Naive thymus-derived CD8-positive, alpha-beta T cell (primary cell): ENCODE measurements at places on chromosomes 12 and 14. TPM values are rescaled to one million over a fixed set of nuclear protein-coding genes. Genes with fewer than 3 reads are reported as not detected.

Gene C14orf132
- 4.3 TPM for total RNA-seq

Gene SMIM41
- total RNA-seq = not detected

Gene ASIC1
- 11.7 TPM for total RNA-seq

Gene TAS2R9
- total RNA-seq = not detected

Gene FANCM
- total RNA-seq = 9.3 TPM

Gene CD163
- 3.9 TPM for total RNA-seq

Gene ZFYVE1
- 20.5 TPM for total RNA-seq

Gene ETNK1
- 60.8 TPM for total RNA-seq

DNA sequence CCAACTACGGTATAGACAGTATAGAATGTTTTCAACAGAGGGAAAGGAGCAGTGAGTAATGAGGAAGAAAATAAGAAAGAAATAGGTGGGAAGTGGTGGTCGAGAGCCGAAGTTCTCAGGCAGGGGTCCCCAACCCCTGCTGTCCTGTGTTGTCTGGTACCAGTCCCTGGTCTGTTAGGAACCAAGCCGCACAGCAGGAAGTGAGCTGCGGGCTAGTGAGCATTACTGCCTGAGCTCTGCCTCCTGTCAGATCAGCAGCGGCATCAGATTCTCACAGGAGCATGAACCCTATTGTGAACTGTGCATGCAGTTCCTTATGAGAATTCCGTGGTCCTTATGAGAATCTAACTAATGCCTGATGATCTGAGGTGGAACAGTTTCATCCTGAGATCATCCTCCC lies 107.3 kb upstream of the PTPRR start:
- H3K27me3 ChIP-seq = no peaks in the 10 kb centered on the region
- DNase-seq = no peak
- no peak overlapping the region for H3K4me3 ChIP-seq
- H3K4me1 ChIP-seq = no peaks in the 10 kb centered on the region
- no peak overlapping the region for H3K27ac ChIP-seq

- H3K36me3 ChIP-seq = no peaks in the 10 kb centered on the region
- H3K27ac ChIP-seq = no peak overlapping the region
- H3K4me3 ChIP-seq = no peak overlapping the region
- no peak for DNase-seq
- no peaks in the 10 kb centered on the region for H3K4me1 ChIP-seq
- H3K27me3 ChIP-seq = no peaks in the 10 kb centered on the region
Measured at GRCh38 chr12:29612912-29613311, 115.4 kb upstream of the OVCH1 start.

DNA sequence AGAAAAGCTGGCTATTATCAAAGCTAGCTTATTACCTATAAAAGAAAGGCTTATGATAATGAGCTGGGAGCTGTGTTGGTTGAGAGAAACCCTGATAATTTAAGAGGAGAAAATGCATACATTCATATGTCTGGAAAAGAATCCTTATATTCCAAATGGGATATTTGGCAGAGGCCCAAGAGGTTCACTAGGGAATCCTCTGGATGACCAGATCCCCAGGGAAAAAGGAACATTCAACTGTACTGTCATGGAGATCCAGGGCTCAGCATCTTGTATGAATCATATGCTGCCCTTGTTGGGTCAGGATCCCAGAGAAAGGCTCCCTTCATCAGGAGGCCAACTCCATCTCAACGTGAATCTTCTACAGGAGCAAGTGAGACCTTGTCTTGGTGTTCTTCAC lies 16.6 kb upstream of the FBXO34 start:
- H3K4me1 ChIP-seq = no peaks in the 10 kb centered on the region
- peaks cover 6% of the 10 kb centered on the region for H3K27me3 ChIP-seq
- DNase-seq = no peak
- no peaks in the 10 kb centered on the region for H3K36me3 ChIP-seq

- no peak overlapping the region for H3K27ac ChIP-seq
- no peak overlapping the region for H3K4me3 ChIP-seq
- no peak for DNase-seq
- H3K27me3 ChIP-seq = peaks cover 7% of the 10 kb centered on the region
- H3K36me3 ChIP-seq = no peaks in the 10 kb centered on the region
Measured at GRCh38 chr14:104936361-104937155, 11.9 kb downstream of the PLD4 start.

- DNase-seq = no peak
- H3K4me3 ChIP-seq = no peak overlapping the region
- H3K27me3 ChIP-seq = no peaks in the 10 kb centered on the region
- H3K4me1 ChIP-seq = no peaks in the 10 kb centered on the region
- H3K36me3 ChIP-seq = no peaks in the 10 kb centered on the region
Measured at GRCh38 chr14:86946446-86946845, 1046.5 kb downstream of the GALC start.

DNA sequence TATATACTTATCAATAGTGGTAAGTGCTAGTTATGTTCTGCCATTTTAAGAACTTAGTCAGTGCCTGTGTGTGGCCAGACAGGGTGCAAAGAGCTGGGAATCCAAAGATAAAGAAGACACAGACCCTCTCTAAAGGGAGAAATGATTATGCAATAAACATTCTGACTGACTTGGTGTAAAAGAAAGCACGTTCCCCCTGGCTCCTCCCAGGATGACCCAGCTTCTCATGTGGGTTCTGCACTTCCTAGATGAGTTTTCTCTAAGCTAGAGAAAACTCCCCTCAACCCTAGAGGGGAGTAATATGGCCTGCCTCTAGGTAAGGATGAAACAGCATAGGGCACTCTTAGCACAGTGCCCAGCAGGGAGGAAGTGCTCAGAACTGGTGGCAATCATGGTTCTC lies 231.2 kb downstream of the VRK1 start:
- H3K27ac ChIP-seq = no peak overlapping the region
- no peak overlapping the region for H3K4me3 ChIP-seq
- H3K4me1 ChIP-seq = peaks cover 13% of the 10 kb centered on the region

DNA sequence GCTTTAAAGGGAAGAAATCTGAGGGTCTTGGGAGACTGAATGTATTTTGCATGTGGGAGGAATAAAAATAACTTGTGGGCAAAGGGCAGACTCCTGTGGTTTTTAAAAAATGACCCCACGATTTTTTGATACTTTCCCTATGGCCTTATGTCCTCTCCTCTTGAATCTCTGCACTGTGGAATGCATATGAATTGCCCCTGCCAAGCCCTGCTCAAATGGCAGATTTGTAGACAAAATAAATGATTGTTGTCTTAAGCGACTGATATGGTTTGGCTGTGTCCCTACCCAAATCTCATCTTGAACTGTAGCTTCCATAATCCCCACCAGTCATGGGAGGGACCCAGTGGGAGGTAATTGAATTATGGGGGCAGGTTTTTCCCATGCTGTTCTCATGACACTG lies 223.8 kb downstream of the DACT1 start:
- no peak for DNase-seq
- no peaks in the 10 kb centered on the region for H3K36me3 ChIP-seq
- H3K27ac ChIP-seq = no peak overlapping the region
- no peaks in the 10 kb centered on the region for H3K4me1 ChIP-seq

GRCh38 chr14:63045234-63045611 lies at the start of gene KCNH5:
TSS of gene KCNH5 (minus strand) at chr14:63045458. CDS start at chr14:63045186, 272 bp downstream.
- H3K36me3 ChIP-seq = no peaks in the 10 kb centered on the region
- peak within 1 kb of the TSS; percentile 36 for H3K4me3 ChIP-seq
- no peak for DNase-seq
- no peaks in the 10 kb centered on the region for H3K4me1 ChIP-seq
- no peak within 1 kb of the TSS for H3K27ac ChIP-seq

- H3K27ac ChIP-seq = no peak overlapping the region
- H3K27me3 ChIP-seq = peaks cover 2% of the 10 kb centered on the region
- H3K4me1 ChIP-seq = peaks cover 2% of the 10 kb centered on the region
Measured at GRCh38 chr12:109718390-109718789, 4.8 kb downstream of the FAM222A start.

- DNase-seq = no peak
- peaks cover 22% of the 10 kb centered on the region for H3K27me3 ChIP-seq
- peaks cover 2% of the 10 kb centered on the region for H3K36me3 ChIP-seq
- H3K4me1 ChIP-seq = no peaks in the 10 kb centered on the region
- H3K4me3 ChIP-seq = no peak overlapping the region
- H3K27ac ChIP-seq = no peak overlapping the region
Measured at GRCh38 chr14:101495827-101496775, 65.2 kb upstream of the DIO3 start.

GRCh38 chr12:91620992-91621391 lies 438.4 kb upstream of the DCN start:
- H3K27ac ChIP-seq = no peak overlapping the region
- H3K27me3 ChIP-seq = no peaks in the 10 kb centered on the region
- H3K4me3 ChIP-seq = no peak overlapping the region
- no peaks in the 10 kb centered on the region for H3K4me1 ChIP-seq

- no peaks in the 10 kb centered on the region for H3K36me3 ChIP-seq
- no peak for DNase-seq
Measured at GRCh38 chr14:103517721-103518421, 4.8 kb downstream of the CKB start.

- no peaks in the 10 kb centered on the region for H3K36me3 ChIP-seq
- no peaks in the 10 kb centered on the region for H3K27me3 ChIP-seq
- no peak overlapping the region for H3K27ac ChIP-seq
- no peak for DNase-seq
- H3K4me1 ChIP-seq = peaks cover 39% of the 10 kb centered on the region
Measured at GRCh38 chr12:4135919-4136605, 137.5 kb upstream of the CCND2 start.

- peaks cover 8% of the 10 kb centered on the region for H3K27me3 ChIP-seq
- H3K4me1 ChIP-seq = no peaks in the 10 kb centered on the region
- H3K4me3 ChIP-seq = no peak overlapping the region
- no peak for DNase-seq
- H3K36me3 ChIP-seq = no peaks in the 10 kb centered on the region
Measured at GRCh38 chr14:64815257-64815656, 64.5 kb downstream of the SPTB start.

DNA sequence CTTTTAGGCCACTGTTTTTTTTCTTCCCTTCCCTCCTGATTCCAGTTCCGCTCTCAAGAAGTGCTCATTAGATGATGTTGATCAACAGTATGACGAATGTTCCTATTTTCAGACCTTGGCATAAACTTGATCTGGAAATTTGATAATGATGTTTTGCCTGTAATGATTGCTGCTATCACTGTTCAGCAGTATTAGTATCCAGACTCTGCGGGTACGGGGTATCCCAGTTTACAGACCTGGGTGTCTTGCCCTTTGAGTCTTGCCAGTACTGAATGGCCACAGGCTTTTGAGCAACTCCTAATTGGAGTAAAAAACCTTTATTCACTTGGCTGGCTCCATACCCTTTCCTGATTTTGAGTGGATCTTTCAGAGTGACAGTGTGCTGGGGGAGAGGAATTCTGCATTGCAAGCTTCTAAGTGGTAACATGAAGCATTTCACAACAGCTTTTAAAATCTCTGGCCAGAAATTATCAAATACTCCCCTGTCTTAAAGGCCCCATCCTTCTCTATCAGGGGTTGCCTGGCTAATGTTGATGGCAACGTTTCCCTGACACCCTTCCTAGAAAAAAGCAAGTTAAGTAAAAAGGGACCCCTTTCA lies 5.9 kb upstream of the ASB8 start:
- H3K27me3 ChIP-seq = peaks cover 11% of the 10 kb centered on the region
- H3K27ac ChIP-seq = no peak overlapping the region
- peaks cover 21% of the 10 kb centered on the region for H3K4me1 ChIP-seq
- H3K4me3 ChIP-seq = no peak overlapping the region
- no peaks in the 10 kb centered on the region for H3K36me3 ChIP-seq

DNA sequence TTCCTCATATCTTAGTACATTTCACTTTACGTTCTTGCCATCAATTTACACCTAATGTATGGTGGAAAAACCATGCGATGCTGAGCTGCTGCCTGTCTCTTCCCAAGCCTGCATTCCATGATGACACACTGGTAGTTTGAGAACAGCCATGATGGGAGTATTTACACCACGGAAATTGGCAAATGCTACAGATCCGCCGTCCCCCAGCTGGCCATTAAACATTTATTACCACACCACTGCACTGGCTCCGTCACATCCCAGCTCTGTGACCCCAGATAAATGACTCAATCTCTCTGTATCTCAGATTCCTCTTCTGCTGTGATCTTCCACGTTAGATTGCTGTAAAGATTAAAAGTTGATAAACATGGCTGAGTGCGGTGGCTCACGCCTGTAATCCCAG lies 13.9 kb downstream of the ESRRB start:
- H3K4me3 ChIP-seq = no peak overlapping the region
- H3K4me1 ChIP-seq = no peaks in the 10 kb centered on the region
- H3K27me3 ChIP-seq = peaks cover 48% of the 10 kb centered on the region
- no peak overlapping the region for H3K27ac ChIP-seq
- no peaks in the 10 kb centered on the region for H3K36me3 ChIP-seq

GRCh38 chr12:40515041-40515816 lies 177.0 kb upstream of the CNTN1 start:
- no peaks in the 10 kb centered on the region for H3K36me3 ChIP-seq
- no peaks in the 10 kb centered on the region for H3K4me1 ChIP-seq
- H3K27me3 ChIP-seq = no peaks in the 10 kb centered on the region
- no peak for DNase-seq

- DNase-seq = no peak
- no peaks in the 10 kb centered on the region for H3K27me3 ChIP-seq
- H3K27ac ChIP-seq = no peak overlapping the region
- H3K36me3 ChIP-seq = peaks cover 14% of the 10 kb centered on the region
- no peak overlapping the region for H3K4me3 ChIP-seq
- peaks cover 11% of the 10 kb centered on the region for H3K4me1 ChIP-seq
Measured at GRCh38 chr12:110717037-110717436, 25.7 kb downstream of the PPP1CC start.

DNA sequence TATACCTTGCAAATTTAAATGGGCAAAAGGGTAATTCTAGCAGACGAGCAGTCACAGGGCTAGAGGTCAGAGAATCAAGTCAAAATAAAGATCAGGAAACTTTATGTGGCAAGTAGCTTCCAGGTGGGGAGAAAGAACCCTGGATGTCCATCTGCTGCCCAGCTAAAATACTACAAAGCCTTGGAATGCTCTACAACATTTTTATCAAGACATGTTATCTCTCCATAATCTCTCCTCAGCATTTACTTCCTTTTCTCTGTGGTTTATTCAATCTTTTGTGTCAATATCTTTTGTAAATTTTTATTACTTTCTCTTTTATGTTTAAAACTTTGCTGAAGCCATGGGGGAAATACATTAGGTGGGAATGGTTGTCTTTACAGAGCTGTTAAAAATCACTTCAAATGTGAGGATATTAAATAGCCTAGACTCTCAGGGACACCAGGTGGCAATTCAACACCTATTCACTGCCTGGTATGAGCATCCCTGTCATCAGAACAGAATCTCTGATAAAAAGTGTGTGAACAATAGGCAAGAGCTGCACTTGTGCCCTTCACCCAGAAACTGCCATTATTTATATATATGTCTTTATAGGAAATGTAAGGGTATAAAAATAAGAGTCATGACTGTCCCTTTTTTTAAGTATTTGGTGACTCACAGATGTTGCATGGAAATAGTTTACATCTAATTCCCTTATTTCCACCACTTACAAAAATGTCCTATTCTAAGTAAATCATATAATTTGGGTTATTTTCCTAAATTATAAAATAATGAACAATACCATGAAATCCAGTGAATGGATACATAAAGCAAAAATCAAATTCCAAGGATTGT lies 152.9 kb downstream of the EPS8 start:
- H3K27ac ChIP-seq = no peak overlapping the region
- H3K4me3 ChIP-seq = no peak overlapping the region
- no peak for DNase-seq
- H3K36me3 ChIP-seq = no peaks in the 10 kb centered on the region

GRCh38 chr12:47378222-47378582 lies 298.4 kb upstream of the AMIGO2 start:
- no peak overlapping the region for H3K4me3 ChIP-seq
- no peak for DNase-seq
- peaks cover 18% of the 10 kb centered on the region for H3K4me1 ChIP-seq
- H3K36me3 ChIP-seq = peaks cover 7% of the 10 kb centered on the region

- peak; percentile 89 for DNase-seq
- no peaks in the 10 kb centered on the region for H3K27me3 ChIP-seq
- no peaks in the 10 kb centered on the region for H3K36me3 ChIP-seq
Measured at GRCh38 chr12:68364893-68365725, 32.9 kb upstream of the MDM1 start.
